ENCODE measurements at places on chromosomes 5 and 9.

DNA sequence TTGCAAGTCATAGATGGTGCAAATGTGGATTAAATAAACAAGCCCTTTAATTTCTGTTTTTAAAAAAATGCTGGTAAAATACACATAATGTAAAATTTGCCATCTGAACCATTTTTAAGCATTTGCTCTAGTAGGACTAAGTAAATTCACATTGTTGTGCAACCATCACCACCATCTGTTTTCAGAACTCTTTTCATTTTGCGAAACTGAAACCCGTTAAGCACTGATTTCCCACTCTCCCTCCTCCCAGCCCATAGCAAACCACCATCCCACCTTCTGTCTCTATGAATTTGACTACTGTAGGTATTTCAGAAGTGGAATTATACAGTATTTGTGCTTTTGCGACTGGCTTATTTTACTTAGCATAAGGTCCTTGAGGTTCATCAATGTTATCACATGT, 103.3 kb upstream of the CNTLN start:
- no peak for DNase-seq

- DNase-seq, result no peak
Observed at GRCh38 chr5:143454936-143455516, 51.5 kb upstream of the NR3C1 start.

DNA sequence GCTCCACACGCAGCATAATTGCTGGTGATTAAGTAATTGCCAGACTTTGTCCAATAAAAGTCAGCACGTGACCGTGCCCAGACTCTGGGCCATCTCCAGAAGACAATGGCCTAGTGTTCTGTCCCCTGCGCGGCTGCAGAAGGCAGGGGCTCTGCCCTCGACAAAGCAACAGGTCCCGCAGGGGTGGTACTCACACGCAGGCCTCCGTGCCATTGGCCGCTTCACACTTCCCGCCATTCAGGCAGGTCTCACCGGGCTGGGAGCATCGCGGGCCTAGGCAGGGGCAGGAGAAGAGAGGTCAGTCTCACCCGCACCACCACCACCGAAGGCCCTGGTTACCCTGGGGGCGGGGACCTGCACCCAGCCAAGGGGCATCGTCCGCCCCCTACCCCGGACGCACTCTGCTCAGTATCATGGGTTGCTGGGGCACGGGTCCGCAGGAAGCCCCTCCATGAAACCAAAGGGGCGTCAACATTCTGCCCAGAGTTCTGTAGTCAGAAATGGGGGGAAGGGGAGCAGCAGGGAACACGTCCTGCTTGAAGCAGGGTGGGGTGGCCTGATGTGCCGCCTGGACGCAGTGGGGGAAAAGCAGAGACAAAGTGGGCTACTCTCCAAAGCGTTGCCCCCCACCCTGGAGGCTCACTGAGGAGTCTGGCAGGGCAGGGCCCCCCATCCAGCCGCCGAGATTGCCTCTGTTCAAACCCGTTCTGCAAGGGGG, 1.9 kb downstream of the NOTCH1 start:
- DNase-seq, result no peak

DNA sequence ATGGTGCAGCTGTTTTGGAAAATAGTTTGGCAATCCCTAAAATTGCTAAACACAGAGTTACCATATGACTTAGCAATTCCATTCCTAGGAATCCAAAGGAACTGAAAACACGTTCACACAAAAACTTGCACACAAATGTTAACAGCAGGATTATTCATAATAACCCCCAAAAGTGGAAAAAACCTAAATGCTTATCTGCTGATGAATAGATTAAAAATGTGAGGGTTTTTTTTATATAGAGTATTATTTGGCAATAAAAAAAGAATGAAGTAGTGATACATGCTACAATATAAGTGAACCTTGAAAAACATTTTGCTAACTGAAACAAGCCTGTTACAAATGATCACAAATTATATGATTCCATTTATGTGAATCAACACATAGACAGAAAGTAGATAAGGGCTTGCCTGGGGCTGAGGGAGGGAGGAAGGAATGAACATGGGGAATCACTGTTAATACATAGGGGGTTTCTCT, 45.1 kb upstream of the TRIO start:
- no peak for DNase-seq

- no peak for DNase-seq
Observed at GRCh38 chr9:95373782-95374487, 56.4 kb upstream of the FANCC start.

DNA sequence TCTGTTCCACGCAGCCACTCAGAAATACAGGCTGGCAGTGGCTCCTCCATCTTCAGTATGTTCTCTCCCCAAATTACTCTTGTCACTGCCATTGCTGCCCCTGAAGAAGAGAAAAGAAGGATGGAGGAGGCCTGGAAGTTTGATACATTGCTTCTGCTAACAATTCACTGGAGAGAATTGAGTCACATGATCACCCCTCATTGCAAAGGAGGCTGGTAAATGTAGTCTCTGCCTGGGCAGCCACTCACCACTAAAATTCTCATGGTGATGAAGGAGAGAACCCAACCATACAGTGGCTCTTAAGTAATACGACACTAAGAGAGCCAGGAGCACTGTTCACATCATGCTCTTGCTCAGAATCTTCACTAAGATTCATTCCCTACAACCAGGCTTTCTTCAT, 112.0 kb downstream of the DOCK8 start:
- DNase-seq, result no peak

GRCh38 chr5:179258922-179259730, 86.1 kb downstream of the ADAMTS2 start:
- no peak for DNase-seq

GRCh38 chr9:84145780-84146179, 165.2 kb downstream of the RMI1 start:
- DNase-seq, result no peak

- DNase-seq, result no peak
Observed at GRCh38 chr5:100691548-100691947, 156.4 kb downstream of the FAM174A start.
